ENCODE measurements at places on chromosomes 2 and 18. TPM values are rescaled to one million over a fixed set of nuclear protein-coding genes. Genes with fewer than 3 reads are reported as not detected.

STEAP3 gene
- 2.3 TPM for polyA plus RNA-seq

DNA sequence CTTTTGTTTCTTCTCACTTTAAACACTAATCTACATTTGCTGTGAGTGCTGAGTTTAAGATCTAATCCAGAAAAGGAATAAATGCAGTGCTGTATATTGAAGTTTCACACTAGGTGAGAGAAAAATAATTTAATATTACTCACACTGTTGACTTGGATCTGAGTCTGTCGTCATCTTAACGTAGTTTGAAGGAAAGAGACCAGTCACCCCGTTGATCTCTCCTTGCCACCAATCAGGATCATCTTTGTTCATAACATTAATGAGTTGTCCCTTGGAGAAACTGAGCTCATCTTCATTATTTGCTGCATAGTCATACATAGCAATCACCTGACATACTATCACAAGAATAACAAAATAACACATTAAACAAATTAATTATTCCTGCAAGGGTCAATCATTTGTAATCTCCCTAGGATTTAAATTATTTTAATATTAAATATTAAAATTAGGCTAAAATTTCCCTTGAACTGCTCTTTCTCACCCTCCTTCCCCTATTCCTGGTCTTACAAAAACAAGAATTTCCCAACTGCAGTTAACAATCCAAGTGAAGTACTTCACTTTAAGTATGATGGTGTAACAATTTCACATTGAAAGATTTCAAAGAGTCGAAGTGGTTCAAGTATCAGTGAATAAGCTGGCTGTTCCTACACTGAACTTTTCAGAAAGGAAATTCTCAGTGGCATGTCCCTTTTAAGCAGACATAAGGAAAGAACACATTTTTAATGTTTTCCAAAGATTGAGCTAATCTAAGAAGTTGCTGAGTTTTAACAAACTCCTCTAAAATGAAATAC, 71.3 kb downstream of the FAM228A start:
- no peak for DNase-seq

DNA sequence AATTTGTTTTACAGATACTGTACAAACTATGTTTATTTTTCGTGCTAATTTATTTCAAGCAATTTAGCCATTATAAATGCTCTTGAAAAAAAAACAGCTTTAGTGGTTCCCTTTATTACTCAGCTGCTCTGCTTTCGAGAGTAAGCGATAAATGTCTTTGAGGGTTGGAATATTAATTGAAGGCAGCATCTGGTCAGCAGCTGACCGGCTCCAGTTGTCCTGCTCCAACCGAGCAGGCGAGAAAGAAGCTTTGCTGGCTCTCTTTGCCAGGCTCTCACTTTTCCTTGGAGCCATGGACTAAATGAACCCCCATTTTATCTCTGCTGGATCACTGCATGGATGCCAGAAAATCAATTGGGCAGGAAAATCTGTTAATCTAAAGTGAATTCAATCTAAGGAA, 147.4 kb downstream of the LNPK start:
- no peak for DNase-seq

DNA sequence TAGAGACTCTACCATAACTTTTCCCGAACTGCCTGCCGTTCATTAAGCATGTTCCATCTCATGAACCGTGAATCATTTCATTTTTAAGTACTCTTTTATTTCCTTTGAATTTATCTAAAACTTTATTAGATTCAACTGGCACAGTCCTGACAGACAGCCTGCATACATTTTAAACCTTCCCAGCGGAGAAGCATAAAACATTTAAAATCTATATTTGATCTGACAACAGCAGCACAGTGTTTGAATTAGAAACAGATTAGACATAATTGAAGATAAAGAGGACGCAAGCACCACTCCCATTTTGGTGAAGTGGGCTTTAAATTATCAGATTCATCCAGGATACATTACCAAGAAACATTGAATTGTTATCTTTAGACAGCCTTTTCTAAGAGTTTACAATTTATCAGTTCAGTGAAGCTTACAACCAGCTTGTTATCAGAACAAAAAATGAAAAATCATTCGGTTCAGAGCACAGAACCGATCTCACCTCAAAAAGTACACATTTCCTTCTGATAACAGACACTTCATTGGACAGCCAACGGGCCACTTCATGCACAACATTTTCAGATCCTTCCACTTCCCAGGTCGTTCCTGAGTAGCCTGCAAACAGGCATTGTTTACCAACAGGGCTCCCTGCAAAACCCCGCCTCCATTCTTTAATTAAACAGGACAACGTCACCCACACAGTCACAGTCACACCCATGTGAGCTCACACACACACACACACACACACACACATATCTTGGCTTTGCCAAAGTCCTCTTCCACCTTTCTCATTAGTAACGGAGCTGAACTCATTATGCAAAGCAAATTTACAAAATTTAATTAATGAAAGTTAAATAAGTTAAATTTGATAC, 171.2 kb downstream of the SP3 start:
- DNase-seq: no peak

DNA sequence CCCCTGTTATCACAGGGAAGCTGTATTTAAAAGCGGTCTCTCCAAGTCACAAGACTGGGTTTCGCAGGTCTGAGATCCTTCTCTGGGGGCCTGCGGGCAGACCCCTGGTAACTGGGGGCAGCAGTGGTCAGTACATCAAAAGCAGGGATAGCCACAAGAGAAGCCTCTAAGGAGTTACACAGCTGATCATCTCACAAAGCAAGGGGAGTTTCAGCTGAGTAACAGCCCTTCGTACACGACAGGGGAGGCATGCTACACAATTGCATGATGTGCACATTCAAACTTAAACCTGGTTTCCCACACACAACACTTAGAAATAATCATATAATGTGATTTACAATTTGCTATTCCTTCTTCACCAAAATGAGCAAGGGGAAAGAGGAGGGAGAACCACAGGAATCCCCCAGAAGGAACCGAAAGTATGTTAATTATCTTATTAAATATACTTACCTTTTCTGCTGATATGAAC, 87.5 kb downstream of the TMEM131 start:
- no peak for DNase-seq

POTEF gene
- 0.04 TPM for polyA plus RNA-seq

POTEC gene
- not detected for polyA plus RNA-seq

LRP2 gene
- 0.01 TPM for polyA plus RNA-seq

POTEI gene
- not detected for polyA plus RNA-seq

GRCh38 chr2:100980046-100980445, 22.0 kb upstream of the RPL31 start:
- DNase-seq: no peak

DNA sequence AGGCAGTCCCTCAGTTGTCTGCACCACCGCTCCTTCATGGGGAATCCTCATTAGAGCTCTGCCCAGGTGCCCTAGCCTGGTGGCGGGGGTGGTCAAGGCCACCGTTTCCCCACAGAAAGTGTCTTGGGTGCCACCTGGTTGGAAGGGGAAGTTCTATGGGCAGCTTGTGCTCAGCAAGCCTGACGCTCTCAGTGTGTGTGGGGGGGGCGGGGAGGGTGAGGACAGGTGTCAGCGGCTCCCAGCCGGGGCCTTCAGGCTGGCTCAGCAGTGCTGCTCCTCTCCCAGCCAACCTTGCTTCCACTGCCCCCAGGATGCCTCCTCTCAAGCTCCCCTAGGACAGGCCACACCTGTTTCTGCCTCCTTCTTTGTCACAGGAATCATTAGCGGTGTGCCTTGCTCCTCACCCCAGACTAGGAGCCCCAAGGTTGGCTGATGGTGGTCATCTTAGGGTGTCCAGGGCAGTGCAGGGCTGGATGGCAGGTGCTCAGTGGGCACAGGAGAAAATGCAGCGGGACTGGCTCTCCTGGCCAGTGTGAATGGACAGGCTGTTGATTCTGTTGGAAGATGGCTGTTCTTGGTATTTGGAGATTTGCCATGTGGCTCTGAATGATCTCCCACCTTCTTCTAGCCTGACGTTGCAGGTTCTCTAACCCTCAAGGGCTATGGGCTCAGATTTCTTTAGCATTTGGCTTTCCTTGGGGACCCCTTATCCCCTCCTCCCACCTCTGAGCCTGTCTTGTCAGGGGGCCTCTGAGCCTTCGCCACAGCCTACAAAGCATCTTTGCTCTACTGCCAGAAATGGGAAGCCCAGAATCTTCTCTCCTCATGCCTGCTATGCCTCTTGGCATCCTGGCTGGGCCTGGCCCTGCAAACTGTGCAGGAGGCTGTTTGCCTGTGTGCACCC, 185.8 kb upstream of the HS6ST1 start:
- no peak for DNase-seq

GRCh38 chr18:70368903-70369302, 80.1 kb downstream of the SOCS6 start:
- DNase-seq: no peak

GRCh38 chr18:39788383-39788782, 2166.7 kb upstream of the PIK3C3 start:
- no peak for DNase-seq

RUFY4 gene
- polyA plus RNA-seq: 0.10 TPM

GRCh38 chr2:238290715-238291549, 2.5 kb upstream of the PER2 start:
- no peak for DNase-seq

DNA sequence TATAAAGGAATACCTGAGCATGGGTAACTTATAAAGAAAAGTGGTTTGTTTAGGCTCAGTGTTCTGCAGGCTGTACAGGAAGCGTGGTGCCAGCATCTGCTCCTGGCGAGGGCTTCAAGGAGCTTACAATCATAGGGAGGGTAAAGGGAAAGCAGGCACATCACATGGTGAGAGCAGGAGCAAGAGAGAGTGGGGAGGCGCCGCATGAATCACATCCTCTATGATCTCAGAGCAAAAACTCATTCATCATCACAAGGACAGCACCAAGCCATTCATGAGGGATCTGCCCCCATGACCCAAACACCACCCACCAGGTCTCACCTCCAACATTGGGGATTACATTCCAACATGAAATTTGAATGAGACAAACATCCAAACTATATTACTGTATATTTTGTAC, 32.5 kb downstream of the R3HDM1 start:
- no peak for DNase-seq

DNA sequence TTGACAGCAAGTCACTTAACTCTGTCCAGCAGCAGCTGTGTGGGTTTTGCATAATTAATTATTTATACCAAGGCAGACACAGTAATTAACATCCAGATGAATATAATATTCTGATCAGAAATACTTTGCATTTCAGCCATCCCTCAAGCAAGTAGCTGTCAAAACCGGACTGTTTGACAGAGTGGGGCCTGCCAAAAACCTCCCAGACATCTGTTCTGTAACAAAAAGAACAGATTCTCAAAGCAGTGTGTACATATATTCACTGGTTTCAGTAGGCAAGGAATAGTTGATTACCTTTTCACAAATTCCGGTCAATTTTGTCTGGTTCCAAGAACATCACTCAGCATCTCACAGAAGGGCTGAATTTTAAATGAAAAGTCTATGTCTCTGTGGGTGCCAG, 291.6 kb downstream of the CMPK2 start:
- no peak for DNase-seq

GRCh38 chr18:63365876-63366212, 1.2 kb downstream of the KDSR start:
- DNase-seq: no peak

HJURP gene
- polyA plus RNA-seq: 1.5 TPM

DNA sequence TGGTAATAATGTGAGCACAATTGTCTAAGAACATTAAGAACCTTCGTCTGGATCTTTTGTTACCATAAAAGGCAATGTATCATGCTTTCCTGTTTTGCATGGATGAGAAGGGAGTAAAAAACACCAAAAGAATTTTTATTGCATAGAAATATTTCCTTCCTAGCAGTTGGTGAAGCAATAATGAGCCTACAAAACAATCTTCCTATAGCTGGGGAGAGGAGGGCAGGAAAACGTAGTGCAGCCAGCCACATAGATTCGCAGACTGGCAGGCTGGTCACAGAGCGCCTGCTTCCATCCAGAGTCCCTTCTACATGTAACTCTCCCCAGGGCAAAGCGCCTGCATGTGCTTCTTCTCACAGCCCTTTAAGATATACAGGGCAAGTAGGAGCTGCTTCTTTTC, 190.4 kb downstream of the BABAM2 start:
- DNase-seq: peak; percentile 24

GRCh38 chr2:216029416-216030129, 16.2 kb upstream of the MREG start:
- DNase-seq: no peak

DNA sequence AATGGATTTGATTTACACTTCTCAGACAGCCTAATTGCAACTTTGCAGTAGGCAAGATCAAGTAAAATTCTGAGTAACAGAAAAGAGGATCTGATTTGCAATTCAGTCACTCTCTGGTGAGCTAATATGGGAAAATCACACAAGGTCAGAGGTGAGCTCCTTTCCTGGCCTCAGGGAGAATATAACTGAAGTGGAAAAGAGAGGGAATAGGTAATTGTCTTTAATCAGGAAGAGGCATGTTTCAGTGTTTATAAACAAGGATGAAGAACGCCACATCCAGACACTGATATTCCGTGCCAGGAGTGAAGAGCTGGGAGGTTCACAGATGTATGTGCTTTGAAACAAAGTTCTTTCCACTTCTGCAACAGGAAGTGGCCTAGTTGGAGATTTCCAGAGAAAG, 127.1 kb downstream of the ETAA1 start:
- no peak for DNase-seq

- no peak for DNase-seq
Measured at GRCh38 chr2:211599146-211599545, 939.5 kb downstream of the ERBB4 start.

- no peak for DNase-seq
Measured at GRCh38 chr18:35467624-35468016, 30.1 kb downstream of the INO80C start.

DNA sequence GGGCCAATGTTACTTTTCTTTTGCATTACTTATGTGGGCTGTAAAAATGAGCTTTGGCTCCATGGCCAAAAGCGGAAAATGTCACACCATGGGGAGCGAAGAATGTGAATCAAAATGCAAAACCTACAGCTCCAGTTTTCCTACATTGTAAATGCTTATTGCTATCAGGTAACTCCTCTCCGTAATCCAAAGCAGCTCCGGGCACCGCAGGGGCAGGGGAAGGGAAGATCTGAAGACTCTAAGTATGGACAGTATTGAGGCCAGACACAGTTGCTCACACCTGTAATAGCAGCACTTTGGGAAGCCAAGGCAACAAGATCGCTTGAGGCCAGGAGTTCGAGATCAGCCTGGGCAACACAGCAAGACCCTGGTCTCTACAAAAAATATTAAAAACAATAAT, 7.1 kb upstream of the AGFG1 start:
- no peak for DNase-seq

SCYGR7 gene
- polyA plus RNA-seq: not detected

NYAP2 gene
- not detected for polyA plus RNA-seq

GRCh38 chr2:165874445-165875039, 79.0 kb downstream of the TTC21B start:
- no peak for DNase-seq

GRCh38 chr2:36406296-36406695, 50.7 kb downstream of the CRIM1 start:
- DNase-seq: no peak

Measured in ovary (tissue), 10 donors.